ENCODE measurements at places on chromosomes 3 and 15.
A peak's percentile ranks its signal among the peaks of the same experiment; 100 is the strongest.

- peak overlapping the region; percentile 9 for H3K4me3 ChIP-seq
- H3K36me3 ChIP-seq, result no peaks in the 10 kb centered on the region
- no peak for DNase-seq
- peaks cover 20% of the 10 kb centered on the region for H3K4me1 ChIP-seq
Observed at GRCh38 chr3:187291001-187291511, 481 bp downstream of the MASP1 start.

DNA sequence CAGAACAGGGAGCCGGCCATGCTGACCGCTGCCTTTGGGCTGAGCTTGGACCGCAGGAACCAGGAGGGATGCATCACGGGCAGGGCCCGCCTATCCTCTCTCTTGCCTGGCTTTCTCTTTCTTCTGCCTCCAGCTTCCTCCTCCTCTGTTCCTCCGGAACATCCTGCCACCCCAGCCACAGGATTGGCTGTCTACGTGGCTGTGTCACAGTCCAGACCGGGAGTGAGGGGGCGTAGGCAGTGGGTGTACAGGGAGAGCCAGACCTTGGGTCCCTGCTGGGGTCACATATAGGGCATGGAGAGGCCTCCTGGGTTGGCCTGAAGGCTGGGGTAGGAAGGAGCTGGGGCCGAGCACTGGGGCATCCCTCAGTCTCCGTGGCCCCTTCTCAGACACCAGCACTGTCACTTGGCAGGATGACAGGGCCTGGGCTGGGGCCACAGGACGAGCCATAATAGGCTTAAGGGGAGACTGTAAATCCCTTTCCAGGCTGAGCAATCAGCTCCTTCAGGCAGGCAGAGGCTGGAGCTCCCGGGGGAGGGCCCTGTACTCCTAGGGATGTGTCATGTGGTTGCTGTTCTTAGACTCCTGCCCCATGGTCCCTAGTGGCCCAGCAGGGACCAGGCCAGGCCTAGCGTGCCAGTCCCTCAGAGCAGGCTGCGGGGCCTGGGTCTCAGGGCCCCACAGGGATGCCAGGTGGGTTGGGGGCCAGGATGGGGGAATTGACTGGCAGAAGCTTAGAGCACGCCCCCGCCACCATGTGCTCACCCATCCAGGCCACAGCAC lies 25.4 kb downstream of the LINGO1 start:
- H3K4me1 ChIP-seq, result no peaks in the 10 kb centered on the region
- DNase-seq, result no peak
- no peak overlapping the region for H3K4me3 ChIP-seq

DNA sequence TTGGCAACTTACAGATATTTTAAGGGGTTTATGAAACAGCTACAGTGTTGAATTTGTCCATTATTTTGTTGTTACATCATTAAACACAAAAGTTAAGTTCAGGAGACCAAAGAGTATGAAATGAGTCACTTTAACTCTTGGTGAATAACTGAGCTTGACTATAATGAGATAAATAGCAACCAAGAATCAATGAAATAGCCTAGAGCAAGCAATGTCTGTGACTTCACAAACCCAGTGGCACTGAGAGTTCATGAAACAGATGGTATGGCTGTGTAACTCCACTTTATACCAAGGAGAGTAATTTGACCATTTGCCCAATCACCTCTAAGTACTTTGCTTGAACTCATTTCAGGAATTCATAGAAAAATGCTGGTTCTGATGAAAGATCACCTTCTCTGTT lies 169.6 kb upstream of the GADL1 start:
- H3K4me1 ChIP-seq, result no peaks in the 10 kb centered on the region
- no peak overlapping the region for H3K27ac ChIP-seq
- no peak for DNase-seq
- H3K27me3 ChIP-seq, result no peaks in the 10 kb centered on the region

DNA sequence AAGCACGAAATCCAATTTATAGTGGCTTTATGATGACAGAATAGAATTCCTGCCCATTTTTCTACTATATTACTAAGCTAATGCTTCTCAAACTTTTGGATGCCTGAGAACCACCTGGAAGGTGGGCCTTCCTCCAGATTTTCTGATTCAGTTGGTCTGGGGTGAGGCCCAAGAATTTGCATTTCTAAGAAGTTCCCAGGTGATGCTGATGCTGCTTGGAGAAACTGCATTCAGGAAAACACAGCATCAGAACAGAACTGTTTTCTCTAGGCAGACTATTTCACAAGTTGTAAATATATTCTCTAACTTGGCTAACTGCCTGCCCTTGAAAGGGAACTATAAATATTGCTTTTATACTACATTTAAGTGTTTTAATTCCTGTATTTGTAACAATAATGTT lies 644.9 kb upstream of the DPPA4 start:
- no peak overlapping the region for H3K27ac ChIP-seq
- DNase-seq, result no peak
- H3K4me1 ChIP-seq, result no peaks in the 10 kb centered on the region

DNA sequence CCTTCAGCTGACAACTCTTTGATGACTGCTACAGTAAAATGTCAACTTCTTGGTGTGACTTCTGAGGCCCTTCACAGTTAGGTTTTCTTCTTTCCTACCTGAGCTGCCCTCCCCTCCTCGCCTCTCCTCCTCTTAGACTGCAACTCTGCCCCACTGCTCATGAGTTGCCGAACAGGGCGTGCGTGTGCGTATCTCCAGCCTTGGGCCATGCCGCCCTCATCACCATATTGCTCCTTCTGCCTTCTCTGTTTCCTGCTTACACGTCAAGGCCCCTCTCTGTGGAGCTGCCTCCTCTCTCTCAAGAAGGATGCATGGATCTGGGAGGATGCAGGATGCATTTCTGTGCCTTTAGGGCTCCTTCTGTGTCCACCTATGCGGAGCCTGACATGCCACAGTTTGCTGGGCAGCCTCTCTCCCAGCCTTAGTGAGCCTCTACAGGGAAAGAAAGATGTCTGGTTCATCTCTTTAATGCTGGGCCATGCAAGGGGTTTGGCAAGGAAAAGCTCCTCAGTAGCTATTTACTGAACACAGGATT lies 205.9 kb downstream of the RPLP1 start:
- no peaks in the 10 kb centered on the region for H3K36me3 ChIP-seq
- no peaks in the 10 kb centered on the region for H3K4me1 ChIP-seq
- peaks cover 13% of the 10 kb centered on the region for H3K27me3 ChIP-seq
- H3K27ac ChIP-seq, result no peak overlapping the region
- H3K4me3 ChIP-seq, result no peak overlapping the region

DNA sequence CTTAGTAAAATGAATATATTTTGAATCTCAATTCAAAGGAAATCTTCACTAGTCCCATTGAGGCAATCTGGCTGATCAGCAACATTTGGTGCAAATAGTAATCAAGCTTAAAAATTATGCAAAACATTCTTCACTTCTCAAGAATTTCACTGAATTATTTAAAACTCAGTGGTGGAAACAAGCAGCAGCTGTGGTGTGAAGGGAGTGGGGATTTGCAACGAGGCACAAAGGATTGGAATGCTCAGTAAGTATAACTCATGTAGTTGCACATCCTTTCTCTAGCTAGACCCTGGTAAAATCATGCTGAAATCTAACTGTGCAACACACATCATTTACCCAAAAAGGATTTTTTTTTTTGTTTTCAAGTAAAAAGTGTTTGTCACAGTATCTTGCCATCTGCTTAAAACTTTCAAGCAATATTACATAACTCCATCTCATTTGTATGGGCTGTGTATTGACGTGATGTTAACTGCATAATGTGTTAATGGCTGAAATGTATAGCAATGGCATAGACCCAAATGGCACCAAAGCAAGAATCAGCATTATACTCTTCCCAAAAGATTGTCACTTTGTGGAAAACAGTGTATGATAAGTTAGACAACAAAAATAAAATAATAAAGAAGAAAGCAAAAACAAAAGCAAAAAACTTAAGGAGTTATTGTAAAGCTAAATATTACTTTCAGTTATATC lies 816.6 kb downstream of the EPHA3 start:
- no peaks in the 10 kb centered on the region for H3K27me3 ChIP-seq
- H3K4me1 ChIP-seq, result no peaks in the 10 kb centered on the region
- no peak overlapping the region for H3K27ac ChIP-seq
- DNase-seq, result no peak
- no peaks in the 10 kb centered on the region for H3K36me3 ChIP-seq

DNA sequence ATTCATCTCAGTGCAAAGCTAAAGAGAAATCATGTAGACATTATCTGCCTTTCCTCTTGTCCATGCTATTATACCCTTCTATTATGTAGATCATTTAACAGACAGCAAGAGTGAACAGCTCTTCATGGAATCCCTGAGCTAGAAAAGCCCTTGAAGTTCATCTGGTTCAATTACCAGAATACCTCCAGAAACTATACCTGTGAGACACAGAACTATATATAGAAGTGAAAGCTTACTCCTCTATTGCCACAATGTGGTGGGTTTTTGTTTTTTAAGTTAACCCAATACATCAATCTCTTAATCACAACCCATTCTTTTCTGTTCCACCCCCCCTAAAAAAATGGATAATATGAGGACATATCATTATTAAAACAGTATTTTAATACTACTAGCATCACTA lies 347.7 kb downstream of the PLCL2 start:
- no peaks in the 10 kb centered on the region for H3K36me3 ChIP-seq
- H3K27ac ChIP-seq, result no peak overlapping the region
- H3K4me1 ChIP-seq, result no peaks in the 10 kb centered on the region
- no peak overlapping the region for H3K4me3 ChIP-seq
- no peak for DNase-seq

GRCh38 chr15:60592371-60593169 lies 113.6 kb upstream of the ICE2 start:
- peak overlapping the region; percentile 75 for H3K4me3 ChIP-seq
- no peaks in the 10 kb centered on the region for H3K36me3 ChIP-seq
- no peaks in the 10 kb centered on the region for H3K27me3 ChIP-seq
- no peaks in the 10 kb centered on the region for H3K4me1 ChIP-seq
- peak; percentile 95 for DNase-seq

GRCh38 chr3:99648101-99648500 lies 9.7 kb downstream of the COL8A1 start:
- H3K4me1 ChIP-seq, result peaks cover 38% of the 10 kb centered on the region
- no peak overlapping the region for H3K4me3 ChIP-seq
- no peak for DNase-seq
- no peaks in the 10 kb centered on the region for H3K27me3 ChIP-seq

DNA sequence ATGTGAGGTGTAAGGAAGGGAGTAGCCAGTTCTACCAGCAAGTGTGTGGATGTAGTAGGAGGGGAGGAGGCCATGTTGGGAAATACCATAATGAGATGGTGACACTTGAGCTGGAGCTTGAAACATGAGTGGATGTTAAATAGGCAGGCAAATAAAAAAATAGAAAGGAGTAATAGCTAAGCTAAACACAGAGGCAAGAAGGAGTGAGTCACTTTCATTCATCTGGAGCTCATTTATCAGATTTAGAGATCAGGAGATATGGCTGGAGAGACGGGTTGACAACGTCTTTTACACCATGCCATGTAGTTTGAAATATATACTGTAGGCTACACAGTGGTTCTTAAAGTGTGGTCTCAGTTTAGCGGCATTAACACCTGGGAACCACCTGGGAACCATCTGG lies 390.5 kb downstream of the DIPK2A start:
- DNase-seq, result no peak
- H3K4me3 ChIP-seq, result no peak overlapping the region
- H3K4me1 ChIP-seq, result no peaks in the 10 kb centered on the region
- no peaks in the 10 kb centered on the region for H3K36me3 ChIP-seq
- H3K27ac ChIP-seq, result no peak overlapping the region
- H3K27me3 ChIP-seq, result no peaks in the 10 kb centered on the region

GRCh38 chr3:73187328-73187727 lies 125.9 kb downstream of the EBLN2 start:
- no peaks in the 10 kb centered on the region for H3K27me3 ChIP-seq
- no peak overlapping the region for H3K27ac ChIP-seq
- H3K4me1 ChIP-seq, result no peaks in the 10 kb centered on the region
- no peak for DNase-seq
- no peak overlapping the region for H3K4me3 ChIP-seq

- H3K4me1 ChIP-seq, result peaks cover 30% of the 10 kb centered on the region
- peaks cover 29% of the 10 kb centered on the region for H3K36me3 ChIP-seq
- H3K27ac ChIP-seq, result peak overlapping the region; percentile 98
- peak overlapping the region; percentile 96 for H3K4me3 ChIP-seq
- no peak for DNase-seq
Observed at GRCh38 chr3:14126017-14126886, 1.4 kb downstream of the TMEM43 start.

DNA sequence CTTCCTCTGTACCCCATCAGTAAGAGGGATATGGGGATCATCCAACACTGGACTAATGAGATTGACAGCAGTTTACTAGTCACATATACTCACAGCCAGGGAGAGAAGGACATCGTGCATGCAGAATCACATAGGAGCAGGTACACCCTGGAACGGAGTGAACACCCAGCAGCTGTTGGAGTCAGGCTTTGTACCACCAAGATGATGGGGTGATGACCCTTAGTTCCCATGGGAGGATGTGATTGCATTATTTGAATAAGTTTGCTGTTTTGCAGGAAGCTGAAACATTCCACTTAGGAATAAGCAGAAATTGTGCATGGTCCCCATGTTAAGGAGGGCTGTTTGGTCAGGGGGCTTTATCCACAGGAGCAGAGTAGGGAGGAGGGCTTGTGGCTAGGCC lies 482.7 kb upstream of the PDZRN3 start:
- H3K27me3 ChIP-seq, result no peaks in the 10 kb centered on the region
- H3K4me3 ChIP-seq, result no peak overlapping the region

DNA sequence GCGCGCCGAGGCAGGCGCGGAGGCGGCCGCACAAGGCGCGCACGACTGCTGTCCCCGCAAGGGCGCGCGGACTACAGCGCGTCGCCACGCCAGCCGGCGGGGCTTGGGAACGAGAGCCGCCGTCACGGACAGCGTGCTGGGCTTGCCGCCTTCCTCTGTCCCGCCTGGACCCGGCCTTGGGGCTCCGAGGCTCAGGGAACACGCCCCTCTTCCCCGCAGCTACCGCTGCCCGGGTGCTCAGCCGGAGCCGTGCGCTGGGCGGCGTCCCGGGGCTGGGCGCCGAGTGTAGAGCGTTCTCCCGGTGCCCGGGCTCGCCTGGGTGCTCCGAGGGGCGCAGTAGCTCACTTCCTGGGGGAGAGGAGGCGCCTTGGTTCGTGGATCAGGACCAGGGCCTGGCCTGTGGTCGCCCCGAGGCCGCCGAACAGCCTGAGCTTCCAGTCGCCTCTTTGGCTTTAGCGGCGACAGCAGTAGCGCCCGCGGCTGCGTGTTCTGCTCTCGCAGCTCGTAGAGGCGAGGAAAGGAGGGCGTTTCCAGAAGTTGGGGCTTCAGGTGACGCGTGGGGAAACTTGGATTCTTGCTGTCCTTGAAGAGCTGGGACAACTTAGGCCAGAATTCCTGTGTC lies 226.7 kb upstream of the C2CD4B start:
- no peaks in the 10 kb centered on the region for H3K36me3 ChIP-seq
- H3K4me3 ChIP-seq, result peak overlapping the region; percentile 98
- H3K27me3 ChIP-seq, result no peaks in the 10 kb centered on the region
- DNase-seq, result peak; percentile 78
- no peak overlapping the region for H3K27ac ChIP-seq

- no peaks in the 10 kb centered on the region for H3K36me3 ChIP-seq
- no peaks in the 10 kb centered on the region for H3K4me1 ChIP-seq
- no peaks in the 10 kb centered on the region for H3K27me3 ChIP-seq
- DNase-seq, result no peak
- no peak overlapping the region for H3K27ac ChIP-seq
Observed at GRCh38 chr3:17089314-17089700, 204.6 kb downstream of the PLCL2 start.

All from upper lobe of right lung (tissue), 1 donor.